Fibroblast of pulmonary artery (primary cell): ENCODE measurements at places on chromosomes 6 and 20.

- DNase-seq: no peak
These were observed 107.9 kb upstream of the MAP3K7 start for GRCh38 chr6:90694802-90695201.

DNA sequence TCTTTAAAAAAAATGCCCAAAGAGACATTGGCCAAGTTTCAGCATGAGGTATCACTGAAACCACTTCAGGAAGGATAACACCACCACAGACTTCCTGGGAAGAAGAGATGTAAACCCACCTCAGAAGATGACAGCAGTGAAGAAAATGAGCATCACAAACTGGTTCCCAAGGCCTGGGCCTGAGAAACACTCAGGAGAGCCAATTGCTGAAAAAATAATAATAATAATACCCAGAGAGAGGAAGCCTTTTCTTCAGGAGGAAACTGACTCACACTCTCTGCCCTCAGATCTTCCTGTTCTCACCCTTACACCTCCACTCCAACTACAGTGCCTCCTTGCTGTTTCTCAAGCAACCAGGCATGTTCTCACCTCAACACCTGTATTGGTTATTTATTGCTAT, 68.1 kb upstream of the MAFB start:
- DNase-seq: peak; percentile 11

DNA sequence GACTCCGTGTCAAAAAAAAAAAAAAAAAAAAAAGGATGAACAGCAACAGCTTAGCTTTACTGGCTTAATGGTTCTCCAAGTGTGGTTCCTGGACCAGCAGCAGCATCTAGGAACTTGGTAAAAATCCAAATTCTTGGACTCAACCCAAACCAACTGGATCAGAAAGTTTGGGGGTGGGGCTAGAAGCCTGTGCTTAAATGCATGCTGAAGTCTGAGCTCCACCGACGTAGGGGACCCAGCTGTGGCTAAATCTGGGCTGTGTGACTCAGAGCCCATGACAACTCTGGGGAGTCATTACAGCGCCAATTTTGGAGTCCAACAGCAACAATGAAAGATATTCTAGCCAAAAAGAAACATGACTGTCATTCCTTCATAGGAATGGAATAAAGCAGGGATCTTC, 13.6 kb upstream of the CHD6 start:
- peak; percentile 49 for DNase-seq

GRCh38 chr20:32404017-32404416, 45.9 kb downstream of the ASXL1 start:
- DNase-seq: no peak

DNA sequence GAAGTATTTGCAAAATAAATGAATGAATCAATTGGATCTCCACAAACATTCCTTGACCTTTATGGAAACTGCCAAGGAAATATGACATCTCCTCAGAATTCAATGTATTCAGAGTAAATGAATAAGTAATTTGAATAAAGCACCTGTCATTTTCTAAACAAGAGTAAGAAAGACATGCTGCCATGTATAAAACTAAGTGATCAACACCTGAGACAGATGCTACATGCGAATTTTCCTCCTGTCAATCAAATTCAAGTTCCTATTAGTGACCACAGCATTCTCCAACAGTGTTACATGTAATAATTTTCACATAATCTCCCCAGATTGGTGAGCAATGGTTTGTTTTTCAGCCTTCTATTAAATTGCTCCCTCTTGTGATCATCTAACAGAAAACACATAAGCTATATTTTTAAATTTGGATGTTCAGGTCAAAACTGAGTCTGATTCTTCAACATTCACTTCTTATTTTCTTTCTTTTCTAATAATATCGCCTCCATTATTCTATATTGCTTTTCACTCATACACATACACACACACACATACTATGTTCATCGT, 163.2 kb upstream of the RNF217 start:
- DNase-seq: peak; percentile 3

- DNase-seq: no peak
These were observed 40.7 kb downstream of the YTHDF1 start for GRCh38 chr20:63175038-63175895.

- DNase-seq: no peak
These were observed 158.3 kb downstream of the GMPR start for GRCh38 chr6:16396497-16397319.

- no peak for DNase-seq
These were observed 53.3 kb downstream of the SYNE1 start for GRCh38 chr6:152583888-152584287.

DNA sequence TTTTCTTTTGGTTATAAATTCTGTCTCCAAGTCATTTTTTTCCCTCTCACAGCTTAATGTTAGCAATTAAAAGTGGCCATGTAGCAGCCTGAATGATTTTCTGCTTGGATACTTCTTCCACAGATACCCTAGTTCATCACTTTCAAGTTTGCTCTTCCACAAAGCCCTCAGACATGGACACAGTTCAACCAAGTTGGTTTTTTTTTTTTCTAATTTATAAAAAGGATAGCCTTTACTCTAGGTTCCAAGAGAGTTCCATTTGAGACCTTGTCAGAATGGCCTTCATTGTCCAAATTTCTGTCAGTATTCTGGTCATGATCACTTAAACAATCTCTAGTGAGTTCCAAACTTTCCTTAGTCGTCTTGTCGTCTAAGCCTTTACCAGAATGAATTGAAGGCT, 40.0 kb downstream of the RSPH3 start:
- no peak for DNase-seq

- DNase-seq: no peak
These were observed 861 bp upstream of the RALGAPA2 start for GRCh38 chr20:20713244-20713765.

DNA sequence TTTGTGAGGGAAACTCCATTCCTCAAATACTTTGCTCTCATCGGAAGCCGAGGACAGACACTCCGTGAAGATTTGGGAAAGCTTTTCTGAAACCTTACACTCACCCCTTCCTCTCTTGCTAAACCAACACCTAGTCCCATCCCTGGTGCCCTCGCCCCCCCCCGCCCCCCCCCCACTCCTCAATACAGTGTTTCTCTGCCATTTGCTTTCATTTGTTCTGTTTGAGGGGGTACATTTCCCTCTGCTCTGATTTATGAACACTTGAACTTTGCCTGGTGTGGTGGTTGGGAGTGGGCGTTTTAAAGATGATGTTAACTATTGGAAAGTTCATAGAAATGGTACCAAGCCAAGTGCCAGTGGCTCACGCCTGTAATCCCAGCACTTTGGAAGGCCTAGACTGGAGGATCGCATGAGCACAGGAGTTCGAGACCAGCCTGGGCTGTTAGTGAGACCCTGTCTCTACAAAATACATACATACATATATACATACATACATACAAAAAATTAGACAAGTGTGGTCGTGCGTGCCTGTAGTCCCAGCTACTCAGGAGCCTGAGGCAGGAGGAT, 1.1 kb downstream of the RAB32 start:
- DNase-seq: no peak

GRCh38 chr20:39188266-39188765, 226.2 kb downstream of the DHX35 start:
- no peak for DNase-seq

- DNase-seq: no peak
These were observed 30.1 kb upstream of the MAFB start for GRCh38 chr20:40718982-40719729.

DNA sequence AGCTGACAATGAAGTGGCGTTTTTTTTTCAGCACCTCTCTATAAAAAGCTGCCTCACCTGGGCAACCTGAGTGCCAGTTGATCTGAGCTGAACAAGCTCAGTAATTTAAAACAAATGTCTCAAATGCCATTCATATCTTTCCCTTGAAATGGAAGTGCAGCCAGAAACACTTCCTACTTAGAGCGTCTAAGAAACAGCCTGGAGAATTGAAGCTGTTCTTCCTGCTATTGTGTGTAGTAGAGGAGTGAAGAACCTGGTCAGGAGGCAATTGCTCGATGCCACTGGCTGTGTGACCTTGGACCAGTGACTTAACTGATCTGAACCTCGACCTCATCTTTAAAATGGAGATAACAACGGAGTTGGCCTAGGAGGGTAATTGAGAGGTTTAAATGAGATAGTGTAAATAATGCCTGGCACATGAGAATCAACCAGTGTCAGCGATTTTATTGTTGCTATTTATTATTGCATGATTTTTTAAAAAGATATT, 95.4 kb upstream of the FOXQ1 start:
- no peak for DNase-seq

- DNase-seq: no peak
These were observed 2.9 kb downstream of the TGM3 start for GRCh38 chr20:2298701-2299100.

DNA sequence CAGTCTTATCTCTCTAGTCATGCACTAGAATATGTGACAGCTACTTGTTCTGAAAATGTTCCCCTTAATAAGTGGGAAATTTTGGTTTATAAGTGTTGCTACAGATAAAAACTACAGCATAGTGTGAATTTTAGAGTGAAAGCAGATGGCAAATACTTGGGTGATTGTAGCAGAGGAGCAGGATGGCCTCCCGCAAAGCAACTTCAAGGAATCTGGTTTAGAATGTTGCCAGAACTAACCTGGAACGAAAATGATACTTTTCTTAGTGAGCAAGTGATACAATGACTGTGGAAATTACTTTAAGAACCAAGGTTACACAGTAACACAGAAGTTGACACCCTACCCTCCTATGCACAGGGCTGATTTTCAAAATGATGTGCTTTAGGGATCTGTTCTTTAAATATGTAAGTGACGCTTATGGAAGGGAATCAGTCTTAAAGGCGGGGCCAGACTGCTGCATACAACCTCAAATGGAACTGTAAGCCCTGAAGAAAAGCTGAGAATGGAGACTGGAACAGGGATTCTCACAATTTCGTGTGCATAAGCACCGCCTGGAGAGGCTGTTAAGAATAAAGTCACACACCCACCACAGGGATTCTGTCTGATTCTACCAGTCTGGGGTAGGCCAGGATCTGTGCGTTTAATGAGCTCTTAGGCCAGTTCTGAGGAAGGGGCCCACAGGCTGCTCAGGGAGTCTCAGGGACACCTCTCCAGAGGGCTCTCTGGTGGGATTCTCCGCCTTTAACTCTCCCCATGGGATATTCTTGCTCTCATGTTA, 97.9 kb downstream of the FYN start:
- no peak for DNase-seq
